Liver (tissue), 10 donors: ENCODE measurements at places on chromosomes 16 and 17. TPM values are rescaled to one million over a fixed set of nuclear protein-coding genes. Genes with fewer than 3 reads are reported as not detected.

DNA sequence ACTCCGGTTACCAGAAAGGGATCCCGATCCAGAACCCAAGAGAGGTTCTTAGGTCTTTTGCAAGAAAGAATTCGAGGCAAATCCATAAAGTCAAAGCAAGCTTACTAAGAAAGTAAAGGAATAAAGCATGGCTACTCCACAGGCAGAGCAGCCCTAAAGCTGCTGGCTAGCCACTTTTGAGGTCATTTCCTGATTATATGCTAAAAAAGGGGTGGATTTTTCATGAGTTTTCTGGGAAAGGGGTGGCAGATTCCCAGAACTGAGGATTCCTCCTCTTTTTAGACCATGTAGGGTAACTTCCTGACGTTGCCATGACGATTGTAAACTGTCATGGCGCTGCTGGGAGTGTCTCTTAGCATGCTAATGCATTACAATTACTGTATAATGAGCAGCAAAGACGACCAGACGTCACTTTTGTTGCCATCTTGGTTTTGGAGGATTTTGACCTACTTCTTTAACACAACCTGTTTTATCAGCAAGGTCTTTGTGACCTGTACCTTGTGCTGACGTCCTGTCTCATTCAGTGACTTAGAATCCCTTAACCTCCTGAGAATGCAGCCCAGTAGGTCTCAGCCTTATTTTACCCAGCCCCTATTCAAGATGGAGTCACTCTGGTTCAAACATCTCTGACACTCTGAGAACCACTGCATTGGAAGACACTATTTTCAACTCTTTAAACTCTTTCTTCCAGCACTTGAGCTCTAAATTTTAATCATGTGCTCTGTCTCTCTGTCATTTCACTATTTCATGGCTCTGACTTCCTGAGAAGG, 203.6 kb upstream of the CACNG3 start:
- DNase-seq, result no peak

DNA sequence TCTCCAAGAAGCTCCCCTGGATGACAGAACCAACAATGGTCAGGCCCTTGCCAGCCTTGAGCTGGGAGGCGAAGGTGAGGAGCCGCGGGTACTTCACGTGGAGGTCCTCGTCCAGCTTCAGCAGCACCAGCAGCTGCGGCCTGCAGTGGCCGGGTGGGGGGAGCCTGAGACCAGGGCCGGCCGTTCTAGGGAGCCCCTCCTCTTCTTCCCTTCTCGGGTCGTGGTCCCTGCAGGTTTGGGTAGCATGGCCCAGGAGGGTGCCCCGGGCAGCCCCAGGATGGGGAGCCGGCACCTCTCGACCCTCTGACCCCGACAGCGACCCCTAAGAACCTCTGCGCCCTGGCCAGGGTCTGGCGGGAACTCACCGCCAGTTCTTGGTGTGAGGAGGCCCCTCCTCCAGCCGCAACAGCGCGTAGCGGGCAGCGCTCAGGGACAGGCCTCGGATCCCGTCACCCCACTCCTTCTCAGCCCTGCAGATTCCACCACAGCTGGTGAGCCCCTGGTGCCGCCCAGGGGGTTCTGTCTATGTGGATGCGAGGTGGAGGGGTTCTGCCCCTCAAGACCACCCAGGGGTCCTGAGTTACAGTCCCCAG, 3.1 kb upstream of the LCAT start:
- no peak for DNase-seq

DNA sequence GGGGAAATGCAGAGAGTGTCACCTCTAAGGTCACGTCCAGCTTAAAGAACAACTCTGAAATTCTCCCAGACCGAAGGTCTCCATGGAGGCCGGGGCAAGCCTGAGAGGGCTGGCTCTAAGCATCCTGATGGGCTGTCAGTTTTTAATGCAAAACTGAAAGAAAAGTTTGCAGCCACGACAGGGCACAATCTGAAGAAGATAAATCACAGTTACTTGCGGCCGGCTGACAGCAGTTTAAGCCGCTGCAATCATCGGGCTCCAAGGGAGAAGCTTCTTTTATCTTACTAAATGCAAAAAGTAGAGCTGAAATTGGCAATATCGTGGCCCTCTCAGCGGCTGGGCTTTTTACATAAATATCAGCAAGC, 168.8 kb downstream of the CYLD start:
- DNase-seq, result no peak

- DNase-seq, result no peak
These were observed 7.7 kb upstream of the RAB40C start for GRCh38 chr16:582218-582613.

GRCh38 chr16:24996301-24996700, 18.9 kb downstream of the ARHGAP17 start:
- no peak for DNase-seq

GRCh38 chr17:56548661-56549060, 44.8 kb upstream of the NOG start:
- no peak for DNase-seq

DNA sequence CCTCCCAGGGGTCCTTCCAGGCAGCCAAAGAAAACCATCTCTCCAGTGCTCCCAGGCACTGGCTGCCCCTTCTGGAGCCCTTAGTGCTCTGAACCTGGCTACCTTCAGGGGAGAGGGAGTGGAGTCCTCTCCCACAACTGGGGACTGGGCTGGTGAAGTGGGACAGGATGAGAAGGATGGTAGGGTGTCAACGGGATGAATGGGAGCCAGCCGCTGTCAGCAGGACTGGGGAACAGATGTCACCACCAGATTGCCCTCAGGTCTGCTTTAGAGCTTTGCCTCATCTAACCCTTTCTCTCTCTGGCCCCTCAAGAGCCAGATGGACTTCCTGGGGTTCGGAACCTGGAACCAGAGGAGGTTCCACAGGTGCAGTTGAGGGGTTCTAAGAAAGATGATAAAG, 488 bp upstream of the SEBOX start:
- no peak for DNase-seq

GRCh38 chr17:35460354-35460851, 11.8 kb upstream of the SLFN13 start:
- peak; percentile 40 for DNase-seq

- DNase-seq, result peak; percentile 52
These were observed 57.7 kb downstream of the CMC2 start for GRCh38 chr16:80948886-80949493.

- DNase-seq, result no peak
These were observed 6.8 kb downstream of the MYO1D start for GRCh38 chr17:32870027-32870670.

DNA sequence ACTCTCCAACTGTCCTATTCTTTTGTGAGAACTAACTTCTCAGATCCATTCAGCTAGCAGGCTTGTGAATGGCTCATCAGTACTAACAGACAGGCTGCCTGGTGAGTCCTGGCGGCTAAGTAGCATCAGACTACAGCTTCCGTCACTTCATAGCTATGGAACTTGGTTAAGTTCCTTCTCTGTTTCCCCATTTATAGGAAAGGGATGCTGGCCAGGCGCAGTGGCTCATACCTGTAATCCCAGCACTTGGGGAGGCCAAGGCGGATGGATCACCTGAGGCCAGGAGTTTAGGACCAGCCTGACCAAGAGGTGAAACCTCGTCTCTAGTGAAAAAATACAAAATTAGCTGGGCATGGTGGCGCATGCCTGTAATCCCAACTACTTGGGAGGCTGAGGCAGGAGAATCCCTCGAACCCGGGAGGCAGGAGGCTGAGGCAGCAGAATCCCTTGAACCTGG, 49.9 kb upstream of the TANGO6 start:
- no peak for DNase-seq

DNA sequence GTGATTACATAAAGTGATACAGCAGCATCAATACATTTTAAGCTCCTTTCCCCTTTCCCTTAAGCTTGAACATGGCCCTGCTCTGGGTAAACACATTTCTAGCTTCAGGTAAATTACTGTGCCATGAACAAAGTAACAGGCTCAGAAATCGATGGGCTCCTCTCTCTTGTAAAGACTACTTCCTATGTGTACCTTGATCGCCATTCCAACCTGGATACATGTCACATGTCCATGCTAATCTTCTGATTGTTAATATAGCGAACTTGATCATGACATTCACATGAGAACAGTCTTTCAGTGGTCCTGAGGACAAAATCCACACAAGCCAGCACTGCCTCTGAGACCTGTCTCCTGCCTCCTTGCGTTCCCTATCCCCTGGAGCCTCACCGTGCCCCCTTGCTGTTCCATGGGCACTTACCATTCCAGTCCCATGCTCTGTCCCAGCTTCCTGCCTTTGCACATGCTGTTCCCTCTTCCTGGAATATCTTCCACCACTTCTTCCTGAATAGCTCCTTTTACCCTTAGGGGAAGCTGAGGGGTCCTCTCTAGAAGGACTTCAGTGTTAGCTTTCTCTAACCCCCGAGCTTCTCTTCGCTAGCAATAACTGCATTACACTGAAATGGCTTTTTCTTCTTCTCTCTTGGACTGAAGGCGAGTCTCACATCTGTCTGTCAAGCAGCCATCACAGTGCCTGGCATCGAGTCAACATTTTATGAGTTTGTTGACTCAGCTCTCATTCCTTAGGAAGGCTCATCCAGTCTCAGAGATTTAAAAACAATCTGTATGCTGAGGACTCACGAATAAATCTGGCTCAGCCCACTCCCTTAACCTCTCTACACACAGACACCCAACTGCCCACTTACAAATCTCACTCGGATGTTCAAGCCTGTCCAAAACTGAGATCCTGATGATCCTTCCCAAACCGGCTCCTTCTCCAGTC, 93.3 kb downstream of the ASIC2 start:
- DNase-seq, result no peak

DNA sequence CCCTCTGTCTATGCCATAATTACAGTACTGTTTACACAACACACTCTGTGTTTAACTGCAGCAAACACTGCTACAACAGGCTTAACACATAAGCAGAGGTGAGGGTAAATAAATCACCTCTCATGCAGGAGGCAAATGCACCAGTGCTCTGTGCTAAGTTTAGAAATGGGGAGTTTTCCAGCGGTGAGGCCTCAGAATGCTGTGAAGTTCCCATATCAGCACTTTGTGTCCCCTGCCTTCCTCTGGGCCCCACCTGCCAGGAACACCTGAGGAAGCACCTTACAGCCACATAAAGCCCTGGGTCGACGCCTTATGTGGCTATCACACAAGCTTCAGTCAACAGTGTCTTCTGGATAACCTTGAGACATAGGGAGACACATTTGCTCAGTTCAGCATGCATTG, 304.5 kb downstream of the HAPSTR1 start:
- no peak for DNase-seq

GRCh38 chr17:77019893-77020379, 120.8 kb upstream of the SEC14L1 start:
- no peak for DNase-seq

DNA sequence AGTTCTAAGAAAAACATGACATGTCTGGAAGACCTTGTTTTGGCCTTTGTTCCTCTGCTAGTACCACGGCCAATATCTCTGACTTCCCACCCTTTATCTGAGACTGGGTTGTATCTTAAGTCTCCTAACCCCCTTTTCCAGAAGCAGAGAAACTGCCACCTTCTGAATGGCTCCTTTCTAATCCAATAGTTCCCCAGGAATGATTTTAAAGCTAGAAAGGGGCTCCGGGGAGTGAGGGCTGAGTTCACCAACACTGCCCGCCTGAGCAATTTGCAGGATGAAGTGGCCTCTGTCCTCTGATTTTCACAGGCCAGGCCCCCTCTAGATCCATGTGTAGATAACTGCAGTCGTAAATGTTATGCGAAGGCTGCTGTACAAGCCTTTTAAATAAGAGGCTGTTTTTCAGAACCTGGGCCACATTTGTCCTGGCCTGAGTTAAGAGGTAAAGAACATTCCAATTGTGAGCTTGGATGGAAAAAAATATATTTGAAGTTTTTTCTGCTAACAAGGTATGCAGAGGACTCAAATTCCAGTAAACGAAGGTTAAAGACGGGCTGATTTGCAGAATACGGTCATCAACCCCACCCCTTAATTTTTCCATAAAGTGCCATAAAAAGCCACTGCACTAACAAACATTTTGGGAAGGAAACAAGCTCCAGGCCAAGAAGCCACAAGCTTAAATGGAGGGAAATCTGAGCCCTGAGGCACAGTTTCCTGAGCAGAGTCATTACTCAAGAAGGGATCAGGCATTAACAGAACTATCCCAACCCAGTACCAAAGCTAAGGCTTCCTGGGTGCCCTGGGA, 117.0 kb upstream of the MAF start:
- no peak for DNase-seq

DNA sequence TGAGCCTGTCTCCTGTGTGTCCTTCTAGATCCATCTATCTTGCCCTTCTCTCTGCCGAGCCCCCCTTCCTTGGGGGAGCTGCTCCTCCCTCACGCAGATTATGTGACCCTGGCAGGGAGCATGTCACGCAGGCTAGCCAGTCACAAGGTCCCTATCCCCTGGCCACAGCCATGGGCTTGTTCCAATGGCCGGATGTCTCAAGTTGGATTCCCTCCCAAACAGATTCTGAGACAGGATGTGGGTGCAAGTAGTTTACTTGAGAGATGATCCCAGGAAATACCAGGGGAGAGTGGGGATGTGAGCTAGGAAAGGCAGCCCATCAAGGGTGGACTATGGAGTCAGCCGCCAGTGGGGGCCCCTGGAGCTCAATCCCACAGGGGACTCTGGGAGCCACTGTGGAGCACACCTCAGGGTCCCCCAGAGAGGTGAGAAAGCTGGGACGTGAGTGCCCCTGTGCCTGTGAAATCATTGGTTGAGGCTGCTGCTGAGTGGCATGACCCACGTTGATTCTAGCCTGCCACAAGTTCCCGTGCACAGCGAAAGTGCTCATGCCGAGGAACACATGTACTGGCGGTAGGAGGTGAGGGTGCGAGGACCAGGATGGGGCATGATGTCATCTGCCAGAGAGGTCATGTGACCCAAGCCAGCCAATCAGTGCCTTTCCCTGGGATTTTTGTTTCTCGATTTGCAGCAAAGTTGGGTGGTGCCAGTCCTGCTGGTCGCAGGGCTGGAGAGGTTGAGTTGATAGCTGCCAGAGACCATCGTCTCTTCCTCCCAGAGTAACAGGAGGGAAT, 6.4 kb upstream of the CRISPLD2 start:
- no peak for DNase-seq

GRCh38 chr17:47724705-47725104, 8.3 kb upstream of the TBX21 start:
- DNase-seq, result no peak

PRR11 gene
- 17.7 TPM for total RNA-seq

SLC4A1 gene
- not detected for total RNA-seq

CDH8 gene
- not detected for total RNA-seq

PABPN1L gene
- not detected for total RNA-seq

CD300E gene
- 0.47 TPM for total RNA-seq

SERPINF2 gene
- total RNA-seq, result 582 TPM

SHISA6 gene
- not detected for total RNA-seq

RDM1 gene
- total RNA-seq, result not detected

JPT1 gene
- total RNA-seq, result 20.5 TPM
